ENCODE measurements at places on chromosomes 2 and 18.

- no peak for DNase-seq
These were observed 280.5 kb downstream of the MBD5 start for GRCh38 chr2:148301362-148301761.

GRCh38 chr2:191228861-191229260 is 16.3 kb upstream of the MYO1B start:
- no peak for DNase-seq

DNA sequence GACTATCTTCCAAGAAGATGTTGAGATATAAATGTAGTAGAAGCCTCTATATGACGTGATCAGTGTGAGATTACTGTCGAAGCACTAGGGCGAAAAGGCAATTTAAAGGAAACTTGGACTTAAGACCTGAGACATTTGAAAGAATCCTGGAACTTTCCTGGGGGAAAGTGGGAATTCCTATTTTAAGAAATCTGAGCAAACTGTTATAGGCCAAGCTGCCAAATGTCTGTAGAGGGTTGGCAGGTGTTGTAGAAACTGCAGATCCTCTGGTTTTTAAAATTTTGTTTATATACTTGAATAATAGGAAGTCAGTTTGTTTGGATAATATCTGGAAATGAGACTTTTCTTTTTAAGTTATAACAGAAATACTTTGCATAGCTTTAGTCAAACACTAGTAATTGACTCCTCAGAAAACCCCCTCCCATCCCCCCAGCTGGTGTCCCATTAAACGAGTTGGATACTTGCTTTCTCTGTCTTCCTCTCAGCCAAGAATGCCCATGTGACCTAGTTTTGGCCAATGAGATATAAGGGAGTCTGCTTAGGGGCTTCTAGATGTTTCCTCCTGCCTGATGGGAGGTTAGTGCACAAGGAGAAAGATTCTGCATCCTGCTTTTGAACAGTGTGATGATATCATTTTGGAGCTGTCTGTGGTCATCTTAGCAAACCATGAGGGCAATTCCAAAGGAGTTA is 61.2 kb downstream of the MOGAT1 start:
- DNase-seq: no peak

GRCh38 chr18:2901423-2901985 is 54.7 kb downstream of the EMILIN2 start:
- DNase-seq: no peak

DNA sequence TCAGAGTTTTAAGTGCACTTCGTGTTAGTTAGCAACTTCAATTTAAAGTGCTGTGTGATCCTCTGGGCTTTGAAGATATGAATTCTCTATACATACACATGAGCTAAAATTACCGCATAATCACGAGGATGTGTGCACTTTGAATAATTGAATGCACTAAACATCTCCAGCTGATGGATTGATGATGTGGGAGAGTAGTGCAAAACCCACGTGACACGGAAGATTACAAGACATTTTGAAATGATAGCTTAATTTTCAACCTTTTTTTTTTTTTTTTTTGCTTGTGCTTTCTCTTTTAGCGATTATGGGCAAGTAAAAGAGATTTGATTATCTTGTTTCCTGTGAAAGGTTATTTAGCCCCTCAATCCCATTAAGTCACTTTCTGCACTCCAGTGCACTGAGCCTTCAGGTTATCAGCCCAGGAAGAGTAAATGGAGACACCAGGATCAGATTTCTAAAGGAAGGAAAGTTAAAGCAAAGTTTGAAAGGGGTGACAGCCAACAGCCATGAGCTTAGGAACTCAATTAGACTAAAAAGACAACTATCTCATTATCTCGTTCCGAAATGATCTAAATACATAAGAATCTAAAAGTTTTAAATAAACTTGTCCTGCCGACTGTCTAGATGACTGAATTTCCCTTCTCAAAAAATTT is 81.6 kb downstream of the CDK15 start:
- no peak for DNase-seq

DNA sequence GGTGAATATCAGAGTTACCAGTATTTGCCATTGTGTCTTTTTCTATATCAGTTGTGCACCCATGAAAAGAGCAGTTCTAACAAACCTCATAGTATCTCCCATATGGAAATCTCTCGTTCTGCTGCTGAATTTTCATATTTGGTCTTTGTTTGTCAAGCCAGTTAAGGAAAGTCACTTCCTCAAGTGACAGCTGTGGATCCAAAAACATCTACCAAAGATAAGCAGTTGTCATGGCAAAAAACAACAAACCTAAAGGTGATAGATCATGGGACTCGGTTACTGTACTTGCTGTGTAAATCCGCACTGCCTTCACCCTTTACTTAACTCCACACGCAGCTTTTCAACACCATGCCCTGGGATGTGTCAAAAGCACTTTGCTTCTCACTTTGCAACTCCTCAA is 17.3 kb downstream of the BMP10 start:
- no peak for DNase-seq

- no peak for DNase-seq
These were observed 59.0 kb downstream of the TACR1 start for GRCh38 chr2:75140288-75140687.

- no peak for DNase-seq
These were observed 168.8 kb downstream of the ZNF385B start for GRCh38 chr2:179692610-179693009.

DNA sequence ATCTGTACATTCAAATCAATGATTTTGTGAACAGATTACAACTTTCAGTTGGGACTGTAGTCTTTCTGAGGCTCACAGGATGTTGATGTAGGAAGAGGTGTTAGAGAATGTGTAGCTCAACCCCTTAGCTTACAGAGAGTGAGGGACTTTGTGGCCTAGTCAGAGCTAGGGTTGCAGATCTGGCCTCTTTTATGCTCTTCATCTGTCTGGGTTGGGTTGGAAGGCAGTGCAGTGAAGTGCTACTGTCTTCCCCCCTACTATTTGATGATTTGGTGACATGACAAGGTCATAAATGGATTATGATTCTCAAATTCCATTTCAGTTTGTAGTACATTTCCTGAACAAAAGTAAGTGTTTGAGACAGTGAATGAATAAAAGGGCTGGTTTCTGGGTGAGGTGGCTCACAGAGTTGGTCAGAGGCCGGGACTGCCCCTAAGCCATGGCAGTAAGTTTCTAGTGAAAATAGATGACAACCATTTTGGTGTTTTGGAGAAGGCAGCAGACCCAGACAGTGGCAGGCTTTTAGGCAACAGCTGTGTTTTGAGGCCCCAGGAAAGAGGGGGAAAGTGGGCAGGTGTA is 21.6 kb downstream of the MAP4K4 start:
- no peak for DNase-seq

GRCh38 chr2:220704810-220705209 is 867.3 kb downstream of the EPHA4 start:
- no peak for DNase-seq

- DNase-seq: no peak
These were observed 65.7 kb downstream of the UBR3 start for GRCh38 chr2:169892951-169893350.

DNA sequence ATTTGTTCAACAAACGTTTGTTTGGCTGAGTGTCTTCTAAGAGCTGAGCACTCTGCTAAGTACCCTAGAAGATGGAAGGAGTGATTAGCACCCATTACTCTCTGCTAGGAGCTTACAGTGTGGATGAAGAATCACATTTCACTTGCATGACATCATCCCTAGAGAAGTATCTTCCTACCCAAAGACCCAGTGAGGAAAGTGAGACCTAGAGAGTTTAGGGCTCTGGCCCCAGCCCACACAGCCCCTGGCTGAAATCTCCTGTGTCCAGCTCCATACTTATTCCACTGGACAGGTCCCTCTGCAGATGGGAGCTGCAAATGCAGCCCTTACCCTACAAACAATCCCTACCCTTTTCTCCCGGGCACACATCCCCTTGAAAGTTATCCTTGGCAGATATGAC is 26.8 kb upstream of the EPAS1 start:
- no peak for DNase-seq

GRCh38 chr18:78430131-78430758 is 549.4 kb upstream of the SALL3 start:
- no peak for DNase-seq

DNA sequence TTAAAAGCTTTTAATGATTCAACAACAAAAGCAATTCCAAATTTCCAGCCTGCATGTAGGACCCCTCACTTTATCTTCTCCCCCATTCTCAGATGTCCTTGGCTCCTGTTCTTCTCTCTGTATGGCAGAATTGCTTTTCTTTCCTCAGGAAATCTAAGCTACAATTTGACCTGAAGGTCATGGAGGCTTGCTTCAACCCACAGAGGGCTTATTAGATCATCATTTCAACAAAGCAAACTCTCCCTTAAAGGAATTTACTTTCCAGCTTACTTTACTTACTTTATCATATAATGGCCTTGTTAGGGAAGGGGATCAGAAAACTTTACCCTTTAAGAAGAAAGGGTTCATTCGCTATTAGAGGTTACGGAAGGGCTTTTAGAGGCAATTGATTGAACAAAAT is 211.5 kb downstream of the RAD51AP2 start:
- DNase-seq: no peak

DNA sequence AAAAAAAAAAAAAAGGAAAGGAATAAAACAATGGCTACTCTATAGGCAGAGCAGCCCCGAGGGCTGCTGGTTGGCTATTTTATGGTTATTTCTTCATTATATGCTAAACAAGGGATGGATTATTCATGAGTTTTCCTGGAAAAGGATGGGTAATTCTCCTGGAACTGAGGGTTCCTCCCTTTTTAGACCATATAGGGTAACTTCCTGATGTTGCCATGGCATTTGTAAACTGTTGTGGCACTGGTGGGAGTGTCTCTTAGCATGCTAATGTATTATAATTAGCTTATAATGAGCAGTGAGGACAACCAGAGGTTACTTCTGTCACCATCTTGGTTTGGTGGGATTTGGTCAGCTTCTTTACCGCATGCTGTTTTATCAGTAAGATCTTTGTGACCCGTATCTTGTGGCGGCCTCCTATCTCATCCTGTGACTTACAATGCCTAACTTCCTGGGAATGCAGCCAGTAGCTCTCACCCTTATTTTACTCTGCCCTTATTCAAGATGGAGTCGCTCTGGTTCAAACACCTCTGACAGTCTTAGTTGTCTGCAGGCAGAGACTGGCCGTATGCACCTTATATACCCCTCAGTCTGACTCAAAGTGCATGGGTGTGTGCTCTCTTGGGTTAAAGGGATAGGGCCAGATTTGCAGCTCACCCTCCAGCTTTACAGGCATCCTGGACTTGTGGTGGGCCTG is 57.7 kb downstream of the HAUS1 start:
- DNase-seq: no peak

- DNase-seq: no peak
These were observed 774.6 kb upstream of the CRIM1 start for GRCh38 chr2:35580956-35581355.

DNA sequence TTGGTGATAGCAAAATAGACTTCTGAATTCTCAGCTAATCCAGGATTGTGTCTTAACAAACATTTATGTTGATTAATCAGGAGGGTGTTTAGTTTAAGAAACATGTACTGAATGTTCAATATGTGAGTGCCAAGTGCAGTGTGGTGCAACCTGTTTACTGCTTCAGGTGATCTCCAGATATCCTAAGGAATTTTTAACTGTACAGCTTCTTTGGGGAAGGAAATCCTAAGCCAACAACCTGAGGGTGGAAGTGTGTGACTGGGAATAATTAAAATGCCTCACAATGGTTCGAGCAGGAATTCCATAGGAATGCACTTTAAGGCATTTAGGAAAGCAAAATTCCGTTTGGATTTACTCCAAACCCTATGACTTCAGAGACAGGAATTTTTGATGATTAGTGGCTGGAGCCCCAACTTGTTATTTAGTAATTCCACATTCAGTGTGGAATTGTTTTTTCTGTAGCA is 16.4 kb downstream of the CRIM1 start:
- DNase-seq: no peak

DNA sequence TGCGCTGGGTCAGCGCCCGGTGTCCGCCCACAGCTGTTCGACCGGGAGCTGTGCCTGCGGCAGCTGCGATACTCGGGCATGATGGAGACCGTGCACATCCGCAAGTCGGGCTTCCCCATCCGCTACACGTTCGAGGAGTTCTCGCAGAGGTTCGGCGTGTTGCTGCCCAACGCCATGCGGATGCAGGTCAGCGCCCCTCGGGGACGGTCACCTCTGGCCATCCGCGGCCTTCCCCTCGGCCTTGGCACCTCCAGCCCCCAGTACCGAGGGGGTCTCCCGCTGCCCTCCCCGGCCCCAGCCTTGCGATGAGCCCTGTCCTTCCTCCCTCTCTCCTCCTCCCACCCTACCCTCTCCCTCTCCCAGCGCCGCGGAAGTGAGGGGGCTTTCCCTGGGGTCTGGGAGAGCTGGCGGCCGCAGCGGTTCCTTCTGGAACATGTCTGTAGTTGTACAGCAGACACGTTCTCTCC is 53.2 kb upstream of the GPR17 start:
- DNase-seq: no peak

DNA sequence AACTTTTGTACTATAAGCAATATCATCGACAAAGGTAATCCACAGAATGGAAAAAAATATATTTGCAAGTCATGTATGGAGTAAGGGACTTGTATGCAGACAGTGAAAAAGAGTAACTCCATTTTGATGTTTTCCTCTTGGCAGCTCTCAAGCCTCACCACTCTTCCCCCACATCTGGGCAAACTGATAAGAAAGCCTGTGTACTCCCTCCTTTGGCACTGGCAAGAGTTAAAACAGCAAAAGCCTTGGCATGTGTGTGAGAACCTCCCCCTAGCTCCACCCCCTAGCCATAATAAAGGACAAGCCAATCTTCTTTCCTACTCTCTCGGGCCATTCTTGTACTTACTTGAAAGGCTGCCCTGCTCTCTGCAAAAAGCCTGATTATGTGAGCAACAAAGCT is 335.2 kb downstream of the LRATD1 start:
- DNase-seq: no peak

- no peak for DNase-seq
These were observed 169.1 kb downstream of the TMEFF2 start for GRCh38 chr2:192025637-192026036.

DNA sequence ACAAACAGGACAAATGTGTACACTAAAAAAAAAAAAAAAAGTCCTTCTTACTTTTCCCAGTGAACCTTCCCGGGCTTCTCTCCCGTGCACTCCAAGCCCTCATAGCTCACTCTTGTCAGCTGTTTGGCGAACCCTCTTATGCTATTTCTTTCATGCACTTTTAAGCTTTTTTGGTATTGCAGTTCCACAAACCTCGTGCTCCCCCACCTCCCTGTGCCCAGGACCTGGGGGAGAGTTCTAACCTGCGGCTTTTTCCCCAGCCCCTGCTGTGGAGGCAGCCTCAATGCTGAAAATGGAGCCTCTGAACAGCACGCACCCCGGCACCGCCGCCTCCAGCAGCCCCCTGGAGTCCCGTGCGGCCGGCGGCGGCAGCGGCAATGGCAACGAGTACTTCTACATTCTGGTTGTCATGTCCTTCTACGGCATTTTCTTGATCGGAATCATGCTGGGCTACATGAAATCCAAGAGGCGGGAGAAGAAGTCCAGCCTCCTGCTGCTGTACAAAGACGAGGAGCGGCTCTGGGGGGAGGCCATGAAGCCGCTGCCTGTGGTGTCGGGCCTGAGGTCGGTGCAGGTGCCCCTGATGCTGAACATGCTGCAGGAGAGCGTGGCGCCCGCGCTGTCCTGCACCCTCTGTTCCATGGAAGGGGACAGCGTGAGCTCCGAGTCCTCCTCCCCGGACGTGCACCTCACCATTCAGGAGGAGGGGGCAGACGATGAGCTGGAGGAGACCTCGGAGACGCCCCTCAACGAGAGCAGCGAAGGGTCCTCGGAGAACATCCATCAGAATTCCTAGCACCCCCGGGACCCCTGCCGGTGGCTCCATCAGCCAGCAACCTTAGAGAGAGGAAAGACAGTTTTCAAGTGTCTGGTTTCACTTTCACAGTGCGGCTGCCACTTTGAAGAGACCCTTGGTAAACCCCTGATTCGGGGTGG is 826 bp downstream of the KCNE4 start:
- no peak for DNase-seq

Measured in stimulated activated CD8-positive, alpha-beta memory T cell treated with anti-CD3 and anti-CD28 coated beads, Interleukin-4, amount 100 ng/mL, for 1 hour (primary cell).